ENCODE measurements at places on chromosomes 3 and 15.
A peak's percentile ranks its signal among the peaks of the same experiment; 100 is the strongest.

- DNase-seq = no peak
These were observed 65.4 kb downstream of the USF3 start for GRCh38 chr3:113630956-113631542.

GRCh38 chr3:13548696-13549622 is at the start of gene FBLN2:
Gene FBLN2, plus strand, starts transcription at chr3:13549125. Its CDS starts 21,231 bp downstream, at chr3:13570356.
- peak; percentile 43 for DNase-seq

GRCh38 chr3:66618066-66618465 is 117.2 kb upstream of the LRIG1 start:
- no peak for DNase-seq

DNA sequence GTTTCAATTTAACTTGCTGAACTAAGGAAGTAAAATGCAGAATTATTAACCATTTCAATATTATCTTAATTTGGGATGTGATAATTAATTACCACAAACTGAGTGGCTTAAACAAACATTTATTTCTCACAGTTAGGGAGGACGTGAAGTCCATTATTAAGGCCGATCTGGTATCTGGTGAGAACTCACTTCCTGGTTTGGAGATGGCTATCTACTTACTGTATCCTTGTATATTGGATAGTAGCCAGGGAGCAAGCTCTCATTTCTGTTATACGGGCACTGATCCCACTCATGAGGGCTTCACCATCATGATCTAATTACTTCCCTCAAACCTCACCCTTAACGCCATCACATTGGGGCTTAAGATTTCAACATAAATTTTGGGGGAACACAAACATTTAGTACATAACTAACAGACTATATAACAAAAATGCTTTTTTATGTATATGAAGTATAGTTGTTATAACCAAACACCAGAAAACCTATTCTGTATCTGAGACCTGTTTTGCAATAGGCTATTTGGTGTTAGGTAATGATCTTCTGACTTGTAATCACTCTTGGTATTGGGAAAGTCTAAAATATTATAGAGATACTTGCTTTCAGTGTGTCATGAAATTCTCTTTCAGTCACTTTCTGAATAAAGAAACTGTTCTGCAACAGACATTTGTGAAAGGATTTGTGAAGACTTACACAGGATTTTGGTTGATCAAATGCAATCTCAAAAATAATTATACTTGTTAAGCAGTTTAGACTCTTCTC is 4.7 kb upstream of the KPNA4 start:
- no peak for DNase-seq

GRCh38 chr15:87672309-87673288 is 583.9 kb downstream of the NTRK3 start:
- DNase-seq = no peak

- no peak for DNase-seq
These were observed 39.9 kb upstream of the TNFSF10 start for GRCh38 chr3:172562871-172563865.

GRCh38 chr3:127588806-127589577 is 1.5 kb downstream of the TPRA1 start:
- no peak for DNase-seq

DNA sequence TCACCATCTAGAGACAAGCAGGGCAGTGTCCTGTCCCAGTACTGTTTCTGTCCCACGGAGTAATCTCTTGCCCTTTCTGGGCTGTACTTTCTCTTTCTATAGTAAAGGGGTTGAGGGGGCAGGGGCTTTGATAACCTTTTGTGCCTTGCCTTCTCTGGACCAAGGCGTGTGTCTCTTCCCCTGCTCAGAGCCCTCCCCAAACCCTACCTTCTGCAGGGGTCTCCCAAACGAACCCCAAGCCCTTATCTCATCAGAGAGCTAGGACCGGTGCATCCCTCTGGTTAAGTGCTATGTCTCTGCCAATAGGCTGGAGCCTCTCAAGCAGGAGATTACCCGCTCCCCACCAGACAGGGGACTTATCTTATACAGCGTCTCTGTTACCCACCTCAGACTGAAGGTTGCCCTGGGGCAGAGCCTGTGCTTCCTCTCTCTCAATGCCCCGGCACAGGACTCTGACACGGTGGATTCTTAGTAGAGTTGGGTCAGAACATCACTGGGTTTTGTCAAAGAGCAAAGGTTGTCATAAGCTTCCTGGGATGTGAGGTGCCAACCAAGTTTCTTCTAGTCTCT is 2.9 kb downstream of the PLEKHO2 start:
- DNase-seq = peak; percentile 54

DNA sequence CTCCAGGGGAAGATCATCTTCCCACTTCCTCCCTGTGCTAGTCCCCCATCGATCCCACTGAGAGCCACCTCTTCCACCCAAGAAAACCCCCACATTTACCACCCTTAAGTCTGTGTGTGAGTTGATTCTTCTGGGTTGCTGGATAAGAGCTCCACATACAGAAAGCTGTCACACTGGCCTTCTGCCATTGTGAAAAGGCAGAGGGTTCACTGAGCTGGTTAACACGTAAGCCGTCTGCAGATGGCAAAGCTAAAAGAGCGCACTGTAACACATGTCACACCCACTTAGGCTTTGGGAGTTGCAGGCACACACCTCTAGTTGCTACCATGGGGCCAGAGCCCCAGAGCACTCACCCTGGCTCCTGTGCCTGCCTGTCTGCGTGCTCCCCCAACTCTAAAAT is 309.8 kb upstream of the LRRC3B start:
- DNase-seq = no peak

- no peak for DNase-seq
These were observed 127.7 kb downstream of the SHQ1 start for GRCh38 chr3:72720566-72720965.

- no peak for DNase-seq
These were observed 134.1 kb downstream of the ARPP21 start for GRCh38 chr3:35773417-35773816.

DNA sequence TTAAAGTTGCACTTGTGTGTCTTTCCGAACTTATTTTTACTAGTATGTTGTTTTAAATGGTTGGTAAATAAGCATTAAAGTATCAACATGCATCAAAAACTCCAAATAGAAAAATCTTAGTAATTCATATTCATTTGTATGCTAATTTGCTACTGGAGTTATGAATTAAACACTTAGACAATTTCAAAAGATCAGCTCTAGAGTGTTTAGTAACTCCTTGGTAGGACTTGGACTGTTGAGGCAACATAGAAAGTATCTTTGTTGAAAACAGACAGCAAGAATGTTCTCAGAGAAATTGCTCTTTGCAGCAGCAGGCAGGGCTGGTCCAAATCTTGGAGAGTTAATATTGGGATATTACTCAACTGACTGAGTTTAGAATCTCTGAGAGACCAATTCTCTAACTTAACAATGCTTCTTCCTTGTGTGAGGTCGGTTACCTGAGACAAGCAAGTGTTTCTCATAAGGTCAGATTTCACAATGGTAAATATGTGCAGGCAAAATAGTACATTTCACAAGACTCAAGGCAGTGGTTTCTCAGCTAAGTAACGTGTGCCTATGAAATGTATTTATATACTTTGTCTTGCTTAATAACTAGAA is 147.8 kb upstream of the IL12A start:
- no peak for DNase-seq

DNA sequence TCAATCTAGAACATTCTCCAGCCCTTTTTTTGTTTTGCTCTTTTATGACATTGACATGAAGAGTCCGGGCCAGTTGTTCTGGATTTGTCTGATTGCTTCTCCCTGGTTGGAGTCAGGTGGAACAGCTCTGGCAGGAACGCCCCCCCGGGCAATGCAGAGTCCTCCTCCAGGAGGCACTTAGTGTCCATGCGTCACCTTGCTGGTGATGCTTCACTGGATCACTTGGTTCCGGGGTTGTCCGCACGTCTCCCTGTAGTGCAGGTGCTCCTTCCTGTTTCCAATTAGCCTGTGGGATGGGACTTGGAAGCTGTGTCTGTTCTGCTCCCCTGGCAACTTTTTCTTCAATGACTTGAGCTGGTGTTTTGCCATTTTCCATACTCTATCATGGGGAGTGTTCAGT is 9.8 kb downstream of the CSK start:
- DNase-seq = no peak

- DNase-seq = no peak
These were observed 44.9 kb downstream of the NMD3 start for GRCh38 chr3:161265916-161266571.

GRCh38 chr15:101044625-101045235 is 125.6 kb downstream of the LRRK1 start:
- DNase-seq = no peak

- DNase-seq = no peak
These were observed 11.0 kb downstream of the C3orf22 start for GRCh38 chr3:126547721-126548120.

GRCh38 chr15:67199881-67200763 is 54.3 kb downstream of the AAGAB start:
- DNase-seq = no peak

Measured in CD4-positive, alpha-beta T cell (primary cell).